ENCODE measurements at places on chromosomes 12 and 14. TPM values are rescaled to one million over a fixed set of nuclear protein-coding genes. Genes with fewer than 3 reads are reported as not detected.

- H3K4me1 ChIP-seq, result no peaks in the 10 kb centered on the region
- H3K4me3 ChIP-seq, result no peak overlapping the region
- no peaks in the 10 kb centered on the region for H3K36me3 ChIP-seq
- no peak for DNase-seq
- H3K27ac ChIP-seq, result no peak overlapping the region
Observed at GRCh38 chr14:48536318-48536717, 860.9 kb upstream of the MDGA2 start.

DNA sequence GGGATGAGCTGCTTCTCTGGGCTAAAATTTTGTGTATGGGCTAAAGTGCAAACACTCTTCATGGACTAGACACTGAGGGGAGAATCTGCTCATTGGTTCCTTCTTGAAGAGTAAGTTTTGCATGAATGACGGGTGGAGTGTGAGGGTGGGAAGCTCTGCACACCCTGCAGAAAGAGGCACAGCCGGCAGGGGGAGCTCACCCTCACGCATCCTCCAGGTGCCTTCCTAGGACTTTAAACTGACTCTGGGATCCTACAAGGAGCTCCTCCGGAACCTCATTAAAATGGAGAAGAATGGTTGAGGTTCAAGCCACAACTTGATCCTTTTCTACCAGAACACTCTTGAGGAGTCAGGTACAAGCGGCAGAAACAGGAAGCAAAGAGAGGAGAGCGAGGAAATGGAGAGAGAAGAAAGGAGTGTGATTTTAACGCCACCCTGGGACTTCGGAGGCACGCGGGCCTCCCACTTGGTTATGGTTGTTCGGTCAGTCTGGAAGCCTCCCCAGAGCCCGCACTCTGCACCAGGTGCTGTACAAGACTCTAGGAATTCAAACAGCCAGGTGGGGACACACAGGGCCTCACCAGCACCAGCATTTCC, 87.5 kb downstream of the SETD3 start:
- DNase-seq, result no peak
- no peaks in the 10 kb centered on the region for H3K27me3 ChIP-seq
- no peak overlapping the region for H3K4me3 ChIP-seq
- peaks cover 6% of the 10 kb centered on the region for H3K36me3 ChIP-seq

- H3K27me3 ChIP-seq, result no peaks in the 10 kb centered on the region
- no peak for DNase-seq
- H3K4me3 ChIP-seq, result no peak overlapping the region
- no peaks in the 10 kb centered on the region for H3K4me1 ChIP-seq
- no peak overlapping the region for H3K27ac ChIP-seq
Observed at GRCh38 chr12:93736640-93737178, 59.5 kb downstream of the CRADD start.

GRCh38 chr12:48351022-48351708, 446 bp upstream of the ZNF641 start:
- H3K36me3 ChIP-seq, result no peaks in the 10 kb centered on the region
- H3K27me3 ChIP-seq, result no peaks in the 10 kb centered on the region
- H3K27ac ChIP-seq, result peak overlapping the region; percentile 96
- H3K4me1 ChIP-seq, result peaks cover 3% of the 10 kb centered on the region

GRCh38 chr14:56351861-56352260, 227.7 kb upstream of the TMEM260 start:
- H3K4me3 ChIP-seq, result no peak overlapping the region
- no peaks in the 10 kb centered on the region for H3K4me1 ChIP-seq
- DNase-seq, result no peak
- no peaks in the 10 kb centered on the region for H3K27me3 ChIP-seq
- no peaks in the 10 kb centered on the region for H3K36me3 ChIP-seq
- H3K27ac ChIP-seq, result no peak overlapping the region

- no peak for DNase-seq
- H3K4me3 ChIP-seq, result no peak overlapping the region
- H3K27ac ChIP-seq, result no peak overlapping the region
- no peaks in the 10 kb centered on the region for H3K27me3 ChIP-seq
- no peaks in the 10 kb centered on the region for H3K36me3 ChIP-seq
- H3K4me1 ChIP-seq, result no peaks in the 10 kb centered on the region
Observed at GRCh38 chr12:105451211-105451610, 120.7 kb downstream of the C12orf75 start.

GXYLT1 gene
- 12.8 TPM for total RNA-seq

GRCh38 chr12:63450334-63450733, 218.0 kb downstream of the DPY19L2 start:
- H3K36me3 ChIP-seq, result no peaks in the 10 kb centered on the region
- H3K27ac ChIP-seq, result no peak overlapping the region
- no peak overlapping the region for H3K4me3 ChIP-seq
- no peak for DNase-seq
- no peaks in the 10 kb centered on the region for H3K4me1 ChIP-seq

DNA sequence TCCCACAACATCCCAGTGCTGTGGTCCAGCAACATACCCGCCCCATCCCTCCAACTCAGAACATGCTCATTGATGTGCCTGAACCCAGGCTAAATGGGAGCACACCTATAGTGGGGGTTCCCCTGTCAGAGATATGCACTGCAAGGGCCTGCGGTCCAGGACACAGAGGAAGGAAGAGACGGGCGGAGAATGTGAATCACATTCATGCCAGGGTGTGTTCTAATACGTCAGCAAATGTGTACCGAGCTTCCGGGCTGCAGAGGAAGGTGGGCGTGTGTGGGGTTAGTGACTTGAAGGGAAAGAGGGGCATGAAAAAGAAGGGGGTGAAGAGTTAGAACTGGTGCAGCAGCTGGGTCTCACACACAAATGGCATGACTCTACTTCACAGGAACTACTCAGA, 83.7 kb downstream of the DPF3 start:
- no peaks in the 10 kb centered on the region for H3K27me3 ChIP-seq
- H3K4me1 ChIP-seq, result no peaks in the 10 kb centered on the region
- H3K4me3 ChIP-seq, result no peak overlapping the region
- H3K36me3 ChIP-seq, result no peaks in the 10 kb centered on the region
- DNase-seq, result no peak

All from breast epithelium (tissue), 4 donors.